PC-9 (cell line): ENCODE measurements at places on chromosomes 11 and 22.

DNA sequence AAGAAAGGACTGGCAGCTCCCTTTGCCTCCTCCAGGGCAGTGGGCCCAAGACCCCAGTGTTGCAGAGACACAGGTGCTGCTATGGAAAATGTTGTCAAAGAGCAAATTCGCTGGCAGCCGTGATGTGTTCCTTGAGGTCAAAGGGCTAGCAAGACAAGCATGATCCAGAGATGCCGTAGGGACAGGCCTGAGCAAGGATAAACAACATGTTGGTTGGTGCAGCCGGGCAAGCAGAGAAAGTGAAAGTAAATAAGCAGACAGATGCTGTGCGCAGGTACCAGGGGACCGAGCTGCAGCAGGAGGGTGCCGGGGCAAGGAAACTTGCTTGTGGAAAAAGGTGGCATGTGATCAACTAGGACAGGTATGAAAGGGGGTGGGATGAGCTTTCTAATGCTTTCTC lies 125.5 kb upstream of the NECTIN1 start:
- no peak for DNase-seq

DNA sequence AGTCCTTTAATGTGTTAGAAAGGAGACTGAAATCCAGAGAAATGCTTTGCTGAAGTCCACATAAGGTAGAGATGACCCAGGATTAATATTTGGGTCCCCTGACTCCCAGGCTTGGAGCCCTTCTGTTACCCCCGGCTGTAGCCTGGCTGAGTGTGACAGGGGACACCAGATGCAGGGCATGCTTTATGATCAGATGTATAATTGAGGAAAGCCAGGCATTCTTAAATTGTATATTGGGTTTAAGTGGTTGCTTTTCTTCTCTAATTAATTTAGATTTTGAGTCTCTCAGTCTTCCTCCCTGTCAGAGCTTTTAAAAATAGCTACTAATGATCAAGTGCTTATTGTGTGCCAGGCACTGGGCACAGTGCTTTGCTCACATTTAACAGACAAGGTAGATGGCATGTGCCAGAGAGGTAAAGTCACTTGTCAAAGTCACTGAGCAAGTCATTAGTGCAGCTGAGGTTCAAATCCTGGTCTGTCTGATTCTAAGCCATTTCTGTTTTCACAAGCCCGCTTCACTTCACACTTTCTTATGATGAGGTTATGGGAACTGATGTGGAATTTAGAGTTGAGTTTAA lies 7.9 kb downstream of the ZNRF3 start:
- DNase-seq = no peak

- peak; percentile 82 for DNase-seq
Measured at GRCh38 chr22:50627642-50628542, at the start of gene ARSA. Gene ARSA (minus strand): TSS chr22:50628152. CDS start chr22:50627779, 373 bp downstream.

GRCh38 chr11:77884186-77884828 lies 63.4 kb downstream of the AAMDC start:
- DNase-seq = peak; percentile 21

GRCh38 chr11:29324328-29324727 lies 692.5 kb downstream of the KCNA4 start:
- DNase-seq = no peak

DNA sequence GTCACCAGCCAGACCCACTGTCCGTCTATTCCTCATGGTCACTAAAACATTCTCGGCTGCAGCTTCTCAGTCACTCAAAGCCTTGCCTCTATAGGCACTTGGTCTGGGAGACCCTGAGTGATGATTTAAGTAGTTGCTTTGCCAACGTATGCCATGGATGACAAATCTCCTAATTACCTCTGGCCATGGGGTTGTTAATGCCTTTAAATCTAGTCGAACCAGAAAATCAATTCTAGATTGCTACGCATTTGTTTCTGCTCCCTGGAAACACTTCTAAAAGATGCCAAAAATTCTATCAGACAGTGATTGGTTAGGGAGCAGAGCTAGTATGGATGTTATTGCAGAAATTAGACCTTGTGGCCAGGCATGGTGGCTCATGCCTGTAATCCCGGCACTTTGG lies 57.0 kb upstream of the RTL6 start:
- DNase-seq = no peak

DNA sequence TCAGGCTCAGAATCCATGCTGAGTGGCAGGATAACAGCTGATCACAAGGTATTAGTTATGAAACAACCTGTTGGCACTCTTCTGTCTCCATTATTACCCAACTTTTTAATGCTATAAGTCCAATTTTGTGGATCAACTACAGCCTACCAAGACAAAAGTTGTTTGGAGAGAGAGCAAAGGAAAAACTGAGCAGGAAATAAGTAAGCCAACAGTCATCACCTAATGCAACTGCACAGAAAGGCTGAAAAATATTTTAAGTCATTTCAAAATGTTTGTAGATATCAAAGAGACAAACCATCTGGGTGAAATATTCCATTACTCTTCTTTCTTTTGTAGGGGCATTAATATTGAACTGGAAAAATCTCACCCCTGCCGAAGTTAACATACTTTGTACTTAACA lies 41.6 kb downstream of the FDX1 start:
- DNase-seq = no peak

GRCh38 chr11:27688076-27688475 lies 12.2 kb downstream of the BDNF start:
- no peak for DNase-seq

DNA sequence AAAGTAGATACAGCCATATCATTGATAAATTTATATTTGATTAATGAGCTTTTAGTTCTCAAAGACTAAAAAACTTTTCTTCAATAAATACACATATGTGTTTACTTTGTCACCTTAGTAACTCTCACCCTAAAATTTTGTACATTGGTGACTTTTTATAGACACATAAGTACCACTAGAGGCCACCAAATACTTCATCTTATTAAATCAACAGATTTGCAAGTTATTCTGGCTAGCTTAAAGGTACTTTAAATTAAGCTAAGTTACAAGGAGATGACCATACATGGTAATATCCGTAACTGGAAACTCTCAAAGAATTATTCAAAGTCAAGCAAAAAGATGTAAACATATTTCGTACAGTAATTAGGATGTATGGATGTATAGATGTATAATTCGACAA lies 112.2 kb downstream of the SBF2 start:
- DNase-seq = no peak

GRCh38 chr11:97751952-97752351 lies 1268.8 kb upstream of the CNTN5 start:
- no peak for DNase-seq

GRCh38 chr11:72826191-72826941 lies 12.2 kb downstream of the ATG16L2 start:
- no peak for DNase-seq

DNA sequence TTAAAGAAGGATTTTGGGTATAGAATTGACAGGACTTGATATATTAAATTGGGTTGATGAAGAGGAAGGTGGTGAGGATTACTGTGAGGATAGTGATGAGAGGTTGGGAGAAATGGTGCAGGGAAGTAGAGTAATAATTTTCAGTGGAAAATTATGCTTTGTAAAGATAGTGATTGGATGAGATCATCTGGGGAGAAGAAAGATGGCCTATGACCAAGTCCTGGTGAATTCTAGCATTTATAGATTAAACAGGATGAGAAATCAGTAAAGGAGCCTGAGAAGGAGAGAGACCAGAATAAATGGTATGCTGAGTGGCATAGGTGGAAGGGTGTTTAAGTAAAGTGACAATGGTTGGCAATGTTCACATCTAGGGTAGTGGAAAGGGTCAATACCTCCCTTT lies 15.0 kb downstream of the IPO7 start:
- no peak for DNase-seq

GRCh38 chr11:18754308-18754707 lies 28.3 kb upstream of the IGSF22 start:
- DNase-seq = no peak

DNA sequence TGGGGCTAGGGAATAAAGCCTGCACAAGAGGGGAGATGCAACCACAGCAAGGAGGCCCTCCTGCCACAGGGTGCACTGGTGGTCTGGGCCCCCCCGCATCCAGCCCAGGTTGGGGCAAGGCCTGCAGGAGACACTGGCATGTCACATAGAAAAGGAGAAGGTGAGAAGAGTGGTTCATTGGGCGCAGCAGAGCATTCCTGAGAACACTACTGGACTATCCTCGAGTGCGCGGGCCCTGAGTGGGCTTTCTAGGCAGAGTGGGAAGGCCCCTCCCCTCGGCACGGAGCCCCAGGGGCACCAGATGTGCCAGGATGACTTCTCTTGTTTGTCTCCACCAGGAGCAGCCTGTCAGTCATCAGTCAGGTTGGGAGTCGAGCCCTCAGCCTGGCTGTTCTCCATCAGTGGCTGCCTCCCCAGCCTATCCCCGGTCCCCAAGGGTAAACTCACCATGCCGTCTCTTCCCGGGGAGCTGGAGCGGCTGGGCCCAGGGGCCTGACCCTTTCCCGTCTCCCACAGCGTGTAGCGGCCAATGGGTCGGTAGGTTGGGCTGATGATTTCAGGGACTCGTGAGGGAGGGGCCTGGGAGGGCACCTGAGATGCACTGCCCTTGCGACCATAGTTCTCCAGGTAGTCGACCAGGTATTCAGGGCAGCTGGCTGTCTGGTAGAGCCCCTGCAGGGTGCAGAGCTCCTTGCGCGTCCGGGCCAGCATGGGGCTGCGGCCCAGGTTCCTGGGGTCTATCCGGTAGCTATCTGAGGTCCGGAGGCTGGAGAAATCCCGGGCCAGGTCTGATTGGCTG lies 9.0 kb downstream of the USP2 start:
- DNase-seq = no peak

DNA sequence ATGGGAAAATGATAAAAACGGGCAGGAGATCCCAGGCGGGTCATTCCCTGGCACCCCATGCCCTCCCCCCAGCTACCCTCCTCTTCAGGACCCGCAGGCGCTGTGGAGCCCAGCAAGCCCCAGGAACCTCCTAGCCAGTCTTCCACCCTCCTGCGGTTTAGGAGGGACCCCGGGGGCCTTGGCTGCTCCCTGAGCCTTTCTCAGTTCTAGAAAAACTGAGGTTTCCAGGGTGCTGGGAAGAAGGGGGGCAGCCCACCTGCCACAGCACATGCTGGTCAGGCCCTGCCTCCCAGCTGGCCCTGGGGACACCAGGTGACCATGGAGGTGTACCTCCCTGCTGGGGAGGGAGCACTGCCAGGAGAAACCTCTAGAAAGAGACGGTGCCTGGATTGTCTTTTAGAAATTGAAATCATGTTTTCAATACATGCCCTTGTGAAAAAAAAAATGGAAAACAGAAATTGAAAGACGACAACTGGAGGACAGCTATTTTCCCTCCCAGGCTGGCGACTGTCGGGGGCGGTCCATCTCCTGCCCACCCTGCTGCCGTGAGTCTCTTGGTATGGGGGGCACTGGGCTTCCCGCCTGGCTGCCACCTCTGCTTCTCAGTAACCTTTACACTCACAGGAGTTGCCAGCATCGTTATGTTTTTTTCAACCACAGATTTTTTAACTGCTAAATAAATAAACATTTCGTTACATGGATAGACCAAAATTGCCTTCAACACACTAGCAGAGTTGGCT lies 398.5 kb downstream of the TBC1D22A start:
- no peak for DNase-seq

DNA sequence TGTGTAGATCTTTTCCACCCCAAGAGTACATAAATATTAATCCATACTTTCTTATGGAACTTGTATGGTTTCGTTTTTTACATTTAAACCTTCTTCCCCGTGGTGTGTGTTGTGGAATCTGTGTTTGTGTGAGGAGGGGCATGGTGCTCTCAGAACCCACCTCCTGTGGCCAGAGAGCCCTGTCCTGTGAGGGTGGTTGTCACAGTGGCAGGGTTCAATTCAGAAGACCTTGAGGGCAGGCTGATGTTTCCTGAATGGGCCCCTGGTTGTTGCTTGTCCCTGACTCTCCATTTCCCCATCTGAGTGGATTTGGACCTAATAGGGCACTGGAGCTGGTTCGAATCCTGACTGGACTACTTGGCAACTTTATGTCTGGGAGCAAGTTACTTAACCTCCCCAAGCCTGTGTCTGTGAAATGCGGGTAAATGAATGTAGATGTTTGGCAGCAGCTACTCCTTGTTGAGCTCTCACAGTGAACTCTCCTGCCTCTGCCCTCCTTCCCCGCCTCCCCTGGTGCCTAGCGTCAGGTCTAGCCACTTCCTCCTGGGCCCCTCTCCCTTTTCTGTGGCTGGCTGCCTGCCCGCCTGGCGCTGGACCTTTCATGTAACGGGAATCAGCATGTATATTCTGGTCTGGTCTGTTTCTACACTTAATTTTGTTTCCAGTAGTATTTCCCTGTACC lies 7.3 kb downstream of the NEAT1 start:
- DNase-seq = peak; percentile 56

- DNase-seq = no peak
Measured at GRCh38 chr11:121429556-121429955, 22.6 kb upstream of the SORL1 start.

GRCh38 chr22:25067851-25068421 lies 115.4 kb downstream of the KIAA1671 start:
- DNase-seq = no peak

DNA sequence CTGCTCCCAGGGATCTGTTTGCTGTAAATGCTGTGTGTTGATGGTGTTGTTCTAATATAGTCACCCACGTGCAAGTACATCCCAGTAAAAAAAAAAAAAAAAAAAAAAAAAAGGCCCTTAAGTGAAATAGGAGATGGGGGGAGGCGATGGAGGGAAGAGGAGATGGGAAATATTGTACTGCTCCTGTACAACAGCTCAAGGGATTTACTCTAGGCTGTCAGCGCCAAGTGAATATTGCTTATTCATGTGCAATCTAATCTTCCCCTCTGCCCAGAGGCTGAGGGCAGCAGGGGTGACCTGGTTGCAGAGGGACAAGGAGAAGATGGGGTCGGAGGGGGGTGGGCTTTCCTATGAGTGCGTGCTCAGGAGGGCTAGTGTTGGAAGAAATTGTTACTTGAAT lies 206.2 kb upstream of the CADM1 start:
- no peak for DNase-seq

DNA sequence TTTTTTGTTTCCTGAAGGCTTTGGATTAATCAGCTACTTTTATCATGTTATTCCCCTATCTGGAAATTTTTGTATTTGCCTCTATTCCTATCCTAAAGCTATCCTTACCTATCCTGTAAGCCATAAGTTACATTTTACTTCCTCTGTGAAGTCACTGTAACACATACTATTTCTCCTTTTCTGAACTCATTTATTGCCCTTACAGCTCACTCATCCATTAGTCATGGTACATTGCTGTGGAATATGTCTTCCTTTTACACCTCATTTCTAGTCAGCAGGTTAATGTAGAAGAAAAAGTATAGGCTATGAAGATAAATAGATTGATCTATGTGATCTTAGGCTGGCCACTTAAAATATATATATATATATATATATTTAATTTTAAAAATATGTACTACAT lies 28.0 kb downstream of the SWAP70 start:
- no peak for DNase-seq

DNA sequence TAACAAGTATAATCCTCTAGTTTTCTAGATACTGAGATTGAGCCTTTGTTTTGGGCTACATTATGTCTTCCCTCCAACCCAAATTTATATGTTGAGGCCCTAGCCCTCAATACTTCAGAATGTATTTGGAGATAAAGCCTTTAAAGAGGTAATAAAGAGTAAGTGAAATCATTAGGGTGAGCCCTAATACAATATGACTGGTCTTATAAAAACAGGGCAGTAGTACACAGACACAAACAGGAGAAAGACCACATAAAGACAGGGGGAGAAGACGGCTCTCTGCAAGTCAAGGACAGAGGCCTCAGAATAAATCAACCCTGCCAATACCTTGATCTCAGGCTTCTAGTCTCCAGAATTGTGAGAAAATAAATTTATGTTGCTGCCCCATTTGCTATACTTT lies 6.3 kb downstream of the OR10V1 start:
- no peak for DNase-seq

- DNase-seq = peak; percentile 88
Measured at GRCh38 chr11:122804161-122804560, 34.1 kb upstream of the CRTAM start.
